ENCODE measurements at places on chromosomes 16 and 17. TPM values are rescaled to one million over a fixed set of nuclear protein-coding genes. Genes with fewer than 3 reads are reported as not detected.

The NOXO1 gene
- total RNA-seq: not detected

The TCAP gene
- total RNA-seq: 0.63 TPM

The SLC5A11 gene
- not detected for total RNA-seq

The DNAI2 gene
- total RNA-seq: not detected

The EPN3 gene
- total RNA-seq: not detected

The MYO15B gene
- total RNA-seq: 64.9 TPM

The TBC1D3I gene
- not detected for total RNA-seq

The TMC8 gene
- 4.7 TPM for total RNA-seq
